ENCODE measurements at places on chromosomes 4 and X.

DNA sequence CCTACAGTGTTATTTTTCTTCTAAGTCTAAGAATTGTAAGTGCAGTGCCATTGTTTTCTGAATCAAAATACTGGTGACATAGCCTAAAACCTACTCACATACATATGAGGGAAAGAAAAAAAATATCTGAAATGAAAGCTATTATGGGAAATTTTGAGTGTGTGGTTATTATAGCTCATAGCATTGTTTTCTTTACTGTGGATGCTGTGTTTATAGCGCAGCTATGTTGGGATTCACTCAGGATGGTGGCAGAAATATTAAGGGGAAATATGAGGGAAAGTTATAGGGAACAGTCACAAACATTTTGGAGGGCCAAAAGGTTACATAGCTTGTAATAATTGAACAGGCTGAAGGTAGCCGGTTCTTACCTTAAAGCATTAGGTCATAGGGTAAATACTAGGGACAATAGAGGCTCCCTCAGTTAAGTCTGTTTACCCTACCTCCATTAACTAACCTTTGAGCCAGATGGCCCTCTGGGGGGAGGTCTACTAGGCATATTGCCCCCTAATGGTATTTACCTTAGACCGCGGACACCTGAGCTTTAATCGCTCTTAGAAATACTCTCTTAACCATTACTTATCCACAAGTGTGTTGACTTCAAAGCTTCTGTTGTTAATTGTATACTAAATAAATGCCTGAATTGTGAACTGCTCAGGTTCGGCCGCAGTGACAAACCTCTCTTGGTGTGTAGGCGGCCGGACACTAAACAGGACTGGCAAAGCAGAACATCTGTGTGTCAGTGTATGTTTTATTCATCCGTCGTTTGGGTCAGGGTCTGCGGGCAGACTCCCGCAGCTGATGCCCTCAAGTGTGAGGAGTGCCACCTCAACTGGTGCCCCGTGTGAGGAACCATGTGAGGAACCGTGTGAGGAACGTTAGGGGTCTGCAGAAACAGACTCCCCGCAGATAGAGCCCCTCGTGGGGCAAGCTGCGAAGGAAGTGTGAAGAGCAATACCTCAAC is 21.3 kb upstream of the SULT1B1 start:
- DNase-seq = no peak

- DNase-seq = no peak
Measured at GRCh38 chr4:159098482-159099127, 4.3 kb upstream of the RAPGEF2 start.

GRCh38 chr4:157217708-157218107 is 2.8 kb upstream of the GRIA2 start:
- peak; percentile 20 for DNase-seq

- DNase-seq = no peak
Measured at GRCh38 chrX:132986556-132986955, 28.1 kb upstream of the HS6ST2 start.

DNA sequence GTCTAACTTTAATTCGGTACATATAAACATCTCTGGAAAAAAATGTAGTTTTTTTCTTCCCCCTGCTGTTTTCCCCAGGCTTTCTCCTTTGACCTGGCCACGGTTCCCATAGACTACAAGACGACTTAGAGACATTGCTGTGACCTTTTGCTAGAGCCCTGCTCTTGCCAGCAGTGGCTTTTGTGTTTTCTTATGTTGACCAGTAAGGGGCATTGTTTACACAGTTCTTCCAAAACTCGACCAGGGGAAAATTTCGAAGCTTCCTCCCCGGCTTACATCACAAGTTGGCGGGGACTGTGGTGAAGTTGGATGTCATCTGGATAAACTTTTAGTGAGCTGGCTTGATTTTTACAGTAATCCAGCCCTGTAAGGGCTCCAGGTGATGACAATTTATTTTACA is 9.3 kb downstream of the CCDC160 start:
- DNase-seq = peak; percentile 15

- peak; percentile 24 for DNase-seq
Measured at GRCh38 chr4:6031846-6032245, 13.6 kb upstream of the C4orf50 start.

- DNase-seq = no peak
Measured at GRCh38 chr4:123777373-123777772, 380.8 kb downstream of the SPRY1 start.

GRCh38 chr4:60891947-60892346 is 308.2 kb upstream of the ADGRL3 start:
- DNase-seq = no peak

DNA sequence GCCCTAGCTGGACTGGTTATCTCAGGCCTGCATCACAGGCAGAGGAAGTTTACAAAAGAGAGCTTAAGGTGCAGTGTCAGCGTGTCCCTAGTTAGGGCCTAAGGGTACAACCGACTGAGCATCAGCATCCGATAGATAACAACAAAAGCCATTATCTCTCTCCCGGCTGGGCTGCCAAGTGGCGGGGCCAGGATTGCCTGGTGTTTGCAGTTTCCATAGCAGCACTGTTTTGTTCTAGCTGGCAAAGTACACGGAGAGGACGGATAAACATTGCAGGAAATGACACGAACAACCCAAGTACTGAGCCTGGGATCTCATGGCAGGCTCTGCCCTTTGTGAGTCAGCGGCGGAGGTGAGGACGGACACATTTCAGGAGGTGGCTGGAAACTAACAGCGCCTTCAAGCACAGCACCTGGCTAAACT is 104.7 kb upstream of the NOCT start:
- no peak for DNase-seq

DNA sequence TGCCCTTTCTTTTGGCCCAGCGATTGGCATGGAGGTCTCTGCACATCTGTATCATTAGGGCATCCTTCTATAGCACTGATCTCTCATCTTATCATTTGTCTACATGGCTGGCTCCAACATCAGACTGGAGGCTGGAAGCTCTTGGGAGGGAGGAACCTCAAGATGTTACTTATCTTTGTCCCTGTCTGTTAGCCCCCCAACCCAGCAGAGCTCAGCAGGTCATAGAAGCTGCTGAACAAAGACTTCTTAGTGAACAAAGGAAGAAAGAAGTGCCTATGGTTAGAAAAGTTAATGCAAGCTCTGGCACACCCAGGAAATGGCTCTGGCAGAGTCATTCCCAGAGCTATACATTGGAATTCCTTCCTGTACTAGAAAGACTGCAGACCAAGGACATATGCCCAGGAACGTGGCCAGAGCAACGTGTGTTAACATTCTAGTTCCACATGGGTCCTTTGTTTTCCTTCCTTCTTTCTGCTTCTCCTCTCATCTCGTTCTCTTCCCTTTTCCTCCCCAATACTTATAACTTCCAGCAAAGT is 74.0 kb downstream of the SEL1L3 start:
- no peak for DNase-seq
